ENCODE measurements at places on chromosomes 4 and X.

GRCh38 chrX:76802708-76803107 is 375.2 kb downstream of the MAGEE1 start:
- DNase-seq: no peak

GRCh38 chr4:171954650-171955049 is 141.4 kb downstream of the GALNTL6 start:
- no peak for DNase-seq

- DNase-seq: no peak
Measured at GRCh38 chr4:100511896-100512295, 5.9 kb downstream of the EMCN start.

GRCh38 chr4:81207828-81208227 is 7.2 kb downstream of the PRKG2 start:
- DNase-seq: no peak

GRCh38 chr4:83318666-83319065 is 16.0 kb downstream of the HPSE start:
- DNase-seq: no peak

- no peak for DNase-seq
Measured at GRCh38 chrX:65195621-65196020, 219.4 kb upstream of the ZC4H2 start.

- DNase-seq: no peak
Measured at GRCh38 chrX:103637604-103638338, 9.0 kb downstream of the TCEAL1 start.

GRCh38 chrX:135512508-135513129 is 7.8 kb upstream of the INTS6L start:
- no peak for DNase-seq

DNA sequence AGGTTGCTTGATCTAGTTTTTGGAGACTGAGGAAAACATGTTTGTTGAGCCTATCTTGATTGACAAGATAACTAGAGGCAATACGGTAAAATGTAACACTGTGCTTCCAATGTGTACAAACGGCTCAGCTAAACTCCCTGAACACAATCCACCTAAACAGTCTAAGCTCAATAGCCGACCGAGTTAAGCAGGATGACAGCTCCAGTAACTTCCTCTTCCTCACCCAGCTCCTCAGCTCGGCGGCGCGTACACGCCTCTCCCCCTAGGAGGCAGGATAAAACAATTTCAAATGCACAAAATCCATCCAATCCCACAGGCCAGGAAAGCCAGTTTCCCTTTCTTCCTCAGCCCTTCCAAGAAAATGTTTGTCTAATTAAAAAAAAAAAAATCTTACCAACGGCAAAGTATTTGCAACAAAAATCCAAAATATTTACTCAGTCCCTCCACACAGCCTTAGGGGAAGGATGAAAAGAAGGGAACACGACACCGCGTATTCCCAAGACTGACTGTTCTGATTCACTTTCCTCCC is 1.0 kb downstream of the CNOT6L start:
- DNase-seq: no peak

DNA sequence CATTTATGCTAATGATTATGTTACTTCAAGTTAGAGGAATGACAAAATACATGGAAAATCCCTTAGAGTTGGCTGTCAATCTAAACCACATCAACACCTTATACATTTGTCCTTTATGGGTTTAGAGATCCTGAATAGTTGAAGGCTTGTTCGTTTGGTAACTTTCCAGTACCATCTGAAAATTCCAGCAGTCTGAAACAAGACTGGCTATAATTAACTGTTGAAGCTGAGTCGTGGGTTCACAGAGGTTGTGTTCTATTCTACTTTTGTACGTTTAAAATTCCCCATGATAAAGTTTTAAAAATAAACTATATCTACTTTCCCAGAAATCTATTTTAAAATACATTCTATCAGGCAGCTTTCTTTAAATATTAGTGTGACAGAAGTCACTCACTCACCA is 73.0 kb downstream of the USP46 start:
- no peak for DNase-seq

DNA sequence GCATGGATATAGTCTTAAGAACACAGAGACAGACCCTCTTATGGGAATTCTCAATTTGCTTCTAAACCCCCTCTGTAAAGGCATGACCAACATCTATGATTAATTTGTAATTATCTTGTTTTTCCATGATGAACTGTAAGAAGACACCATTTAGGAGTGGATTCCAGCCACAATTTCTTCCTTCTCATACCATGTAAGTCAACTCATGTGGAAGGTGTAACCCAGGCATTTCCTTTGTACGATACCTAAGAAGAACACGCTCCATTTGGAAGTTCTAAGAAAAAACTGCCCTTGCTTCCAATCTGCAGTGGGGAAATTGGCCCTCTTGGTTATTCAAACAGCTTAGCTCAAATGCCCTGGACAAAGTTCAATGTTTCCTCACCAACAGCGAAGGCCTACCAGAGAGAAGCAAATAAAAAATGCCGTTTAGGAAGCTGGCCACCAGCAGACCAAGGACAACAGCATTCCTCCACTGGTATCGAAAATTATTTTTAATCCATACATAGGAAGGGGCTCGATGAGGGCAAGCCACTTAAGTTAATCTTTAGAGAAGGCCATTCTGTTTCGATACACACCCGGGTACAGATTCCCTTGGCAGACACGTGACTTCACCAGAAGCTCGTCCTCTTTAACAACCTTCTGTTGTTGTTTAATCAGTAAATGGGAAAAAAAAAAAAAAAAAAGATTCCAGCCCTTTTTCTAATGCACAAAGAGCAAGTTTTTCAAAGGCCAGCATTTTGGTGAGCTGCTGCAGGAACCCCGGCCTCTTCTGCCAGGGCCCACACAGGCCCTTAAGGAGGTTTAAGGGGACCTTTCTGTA is 2.6 kb downstream of the DHRSX start:
- no peak for DNase-seq

GRCh38 chrX:130395341-130395740 is 6.4 kb upstream of the RBMX2 start:
- no peak for DNase-seq

Data from stimulated activated CD8-positive, alpha-beta memory T cell treated with anti-CD3 and anti-CD28 coated beads, Interleukin-2, amount 100 ng/mL, for 1 hour (primary cell).